ENCODE measurements at places on chromosomes 16 and 17.

- DNase-seq = no peak
These were observed 17.5 kb downstream of the ZNF18 start for GRCh38 chr17:11979795-11980194.

DNA sequence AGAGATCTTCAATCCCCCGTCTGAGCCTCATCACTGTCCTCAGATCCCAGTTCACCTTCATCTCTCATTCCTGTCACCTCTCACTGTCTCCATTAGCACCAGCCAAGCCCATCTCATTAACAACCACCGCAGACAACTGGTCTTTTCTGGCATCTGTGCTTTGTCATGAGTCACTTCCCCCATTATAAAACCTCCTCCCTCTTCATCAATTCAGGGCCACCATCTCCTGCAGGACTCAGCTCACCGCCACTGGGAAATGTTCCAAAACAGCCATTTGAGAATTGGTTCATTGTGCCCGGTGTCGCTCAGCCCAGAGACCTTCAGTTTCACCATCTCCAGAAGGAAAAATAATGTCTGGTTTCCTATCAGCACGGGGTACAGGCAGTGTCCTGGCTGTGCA lies 56.9 kb upstream of the TEKT3 start:
- no peak for DNase-seq

DNA sequence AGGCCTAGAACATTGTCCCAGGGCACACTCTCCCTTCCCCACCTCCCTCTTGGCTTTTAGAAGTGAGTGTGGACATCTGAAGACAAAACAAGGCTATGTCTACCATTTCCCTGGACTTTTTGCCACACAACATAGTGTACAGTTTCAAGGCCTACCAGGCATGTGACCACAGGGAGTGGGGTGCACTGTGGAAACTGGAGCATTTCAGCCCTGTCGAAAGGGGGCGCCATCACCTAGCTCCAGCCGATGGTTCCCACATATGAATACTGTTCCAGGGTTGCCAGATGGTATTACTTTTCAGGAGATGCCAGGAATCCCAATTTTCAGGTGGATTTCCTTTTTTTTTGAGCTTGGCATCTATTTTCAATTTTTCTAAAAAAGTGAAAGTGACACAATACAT lies 140.7 kb downstream of the KATNIP start:
- DNase-seq = peak; percentile 7

GRCh38 chr16:56479469-56479868 lies 28.1 kb downstream of the OGFOD1 start:
- DNase-seq = no peak

- DNase-seq = no peak
These were observed 4.6 kb upstream of the GHDC start for GRCh38 chr17:42198897-42199296.

- DNase-seq = no peak
These were observed 3.1 kb upstream of the USP7 start for GRCh38 chr16:8966817-8967131.

DNA sequence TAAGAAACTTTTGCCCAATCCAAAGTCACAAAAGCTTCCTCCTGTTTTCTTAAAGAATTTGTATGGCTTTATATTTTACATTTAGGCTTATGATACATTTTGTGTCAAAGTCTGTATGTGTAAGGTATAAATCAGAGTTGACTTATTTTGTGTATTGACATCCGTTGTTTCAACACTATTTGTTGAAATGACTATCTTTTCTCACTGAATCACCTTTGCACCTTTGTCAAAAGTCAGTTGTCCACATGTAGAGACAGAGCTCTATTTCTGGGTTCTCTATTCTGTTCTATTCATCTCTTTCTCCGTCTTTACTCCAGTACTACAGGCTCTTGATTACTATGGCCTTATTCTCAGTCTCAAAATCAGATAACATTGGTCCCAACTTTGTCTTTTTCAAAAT lies 73.2 kb downstream of the C16orf78 start:
- DNase-seq = no peak

GRCh38 chr17:17347956-17348871 lies 45.0 kb downstream of the NT5M start:
- no peak for DNase-seq

- DNase-seq = no peak
These were observed 134.9 kb downstream of the CCT6B start for GRCh38 chr17:34826332-34826731.

- DNase-seq = no peak
These were observed 775 bp downstream of the SPIRE2 start for GRCh38 chr16:89828870-89829629.

GRCh38 chr16:75805946-75806345 lies 79.7 kb upstream of the CPHXL start:
- DNase-seq = no peak

GRCh38 chr17:65886315-65887245 lies 305.4 kb downstream of the CEP112 start:
- no peak for DNase-seq

GRCh38 chr17:72429066-72429638 lies 308.3 kb downstream of the SOX9 start:
- no peak for DNase-seq

DNA sequence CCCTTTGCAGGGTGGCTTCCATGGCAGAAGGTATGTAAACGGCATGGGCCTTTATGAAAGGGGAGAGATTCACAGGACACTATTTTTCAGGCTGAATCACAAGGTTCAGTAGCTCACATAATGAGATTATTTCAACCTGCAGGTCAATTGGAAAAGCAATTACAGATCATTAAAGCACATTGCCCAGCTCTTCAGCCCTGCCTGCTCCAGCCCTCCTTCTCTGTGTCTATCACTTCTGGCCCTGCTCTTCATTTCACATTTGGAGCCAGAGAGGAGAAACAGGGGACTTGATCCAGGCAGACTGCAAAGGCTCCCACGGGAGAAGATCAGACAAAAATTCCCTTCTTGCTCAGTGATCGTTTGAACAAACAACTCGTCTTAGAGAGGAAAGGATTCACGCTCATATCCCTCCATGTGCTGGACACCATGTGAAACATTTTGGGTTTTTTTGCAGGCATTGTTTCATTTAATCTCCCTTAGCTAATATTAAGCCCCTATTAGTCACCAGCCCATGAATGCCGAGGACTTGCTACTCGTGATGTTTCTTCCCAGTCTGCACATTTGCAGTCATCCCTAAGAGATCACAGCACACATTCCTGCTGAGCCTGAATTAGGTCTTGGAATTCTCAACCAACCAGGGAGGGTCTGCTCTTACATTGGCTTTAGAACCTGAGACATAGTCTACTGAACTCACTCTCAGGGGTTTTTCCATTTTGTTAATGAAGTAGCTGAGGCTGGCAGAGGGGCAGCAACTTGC lies 443.9 kb upstream of the CCL2 start:
- no peak for DNase-seq

DNA sequence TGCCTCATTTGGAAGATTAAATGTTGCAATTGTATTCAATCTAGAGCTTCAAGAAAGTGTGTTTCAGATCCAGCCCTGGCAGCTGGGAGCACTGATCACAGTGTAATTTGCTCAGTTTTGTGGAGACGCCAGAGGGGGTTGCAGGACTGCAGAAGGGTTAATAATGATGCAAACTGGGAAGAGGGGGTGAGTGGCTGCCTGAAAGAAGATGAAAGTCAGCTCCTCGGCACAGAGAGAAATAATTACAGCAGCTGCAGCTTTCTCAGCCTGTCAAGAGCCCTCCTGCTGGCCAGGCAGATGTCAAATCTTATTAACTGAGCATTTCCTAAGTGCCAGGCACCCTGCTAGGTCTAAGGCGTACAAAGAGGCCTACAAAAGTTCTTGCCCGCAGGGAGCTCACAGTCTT lies 97.7 kb downstream of the ZNF18 start:
- DNase-seq = peak; percentile 53

GRCh38 chr16:78147911-78148401 lies 48.5 kb downstream of the WWOX start:
- no peak for DNase-seq

DNA sequence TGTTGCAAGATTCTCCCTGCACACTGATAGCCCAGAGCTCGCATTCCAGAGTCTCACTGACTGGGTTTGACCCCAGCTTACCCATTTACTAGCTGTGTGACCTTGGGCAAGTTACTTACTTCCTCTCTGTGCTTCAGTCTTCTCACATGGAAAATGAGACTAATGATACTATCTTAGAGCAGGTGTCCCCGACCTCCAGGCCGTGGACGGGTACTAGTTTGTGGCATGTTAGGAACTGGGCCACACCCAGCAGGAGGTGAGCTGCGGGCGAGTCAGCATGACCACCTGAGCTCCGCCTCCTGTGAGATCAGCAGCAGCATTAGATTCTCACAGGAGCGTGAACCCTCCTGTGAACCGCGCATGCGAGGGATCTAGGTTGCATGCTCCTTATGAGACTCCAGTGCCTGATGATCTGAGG lies 15.8 kb downstream of the ANKFY1 start:
- DNase-seq = no peak

DNA sequence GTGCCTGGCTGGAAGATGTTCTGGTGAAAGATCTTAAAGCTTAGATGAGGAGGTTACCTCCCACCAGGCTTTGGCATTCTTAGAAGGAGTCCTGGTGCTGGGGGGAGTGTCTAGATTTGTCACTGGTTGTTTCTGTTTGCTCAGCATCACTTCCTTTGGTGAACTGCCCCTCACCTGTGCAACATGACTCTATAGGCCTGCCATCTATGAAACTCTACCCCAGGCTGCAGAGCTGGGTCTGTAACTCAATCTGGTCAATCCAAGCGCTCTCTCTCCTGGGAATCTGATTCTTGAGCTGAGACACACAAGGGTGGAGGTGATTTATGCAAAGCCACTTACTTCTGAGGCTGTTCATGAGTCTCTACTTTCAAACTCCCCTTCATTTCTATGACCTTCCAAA lies 399.4 kb downstream of the NPIPA7 start:
- no peak for DNase-seq

GRCh38 chr16:4103745-4104144 lies 12.5 kb downstream of the ADCY9 start:
- no peak for DNase-seq

DNA sequence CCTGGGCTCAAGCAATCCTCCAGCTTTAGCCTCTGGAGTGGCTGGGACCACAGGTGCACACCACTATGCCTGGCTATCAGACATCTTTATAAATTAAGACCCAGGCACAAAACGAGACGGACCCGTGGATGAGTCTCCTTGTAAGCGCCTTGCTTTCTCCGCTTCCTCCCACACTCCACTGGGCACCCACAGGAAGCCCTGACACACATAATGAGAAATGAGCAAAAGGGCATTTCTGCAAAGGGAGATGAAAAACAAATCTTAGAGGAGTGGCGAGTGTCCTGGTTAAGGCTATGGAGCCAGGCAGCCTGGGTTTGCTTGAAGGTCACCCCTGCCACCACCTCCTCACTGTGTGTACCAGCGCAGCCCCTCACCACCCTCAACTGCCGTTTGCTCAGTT lies 56.3 kb downstream of the XYLT1 start:
- DNase-seq = no peak

DNA sequence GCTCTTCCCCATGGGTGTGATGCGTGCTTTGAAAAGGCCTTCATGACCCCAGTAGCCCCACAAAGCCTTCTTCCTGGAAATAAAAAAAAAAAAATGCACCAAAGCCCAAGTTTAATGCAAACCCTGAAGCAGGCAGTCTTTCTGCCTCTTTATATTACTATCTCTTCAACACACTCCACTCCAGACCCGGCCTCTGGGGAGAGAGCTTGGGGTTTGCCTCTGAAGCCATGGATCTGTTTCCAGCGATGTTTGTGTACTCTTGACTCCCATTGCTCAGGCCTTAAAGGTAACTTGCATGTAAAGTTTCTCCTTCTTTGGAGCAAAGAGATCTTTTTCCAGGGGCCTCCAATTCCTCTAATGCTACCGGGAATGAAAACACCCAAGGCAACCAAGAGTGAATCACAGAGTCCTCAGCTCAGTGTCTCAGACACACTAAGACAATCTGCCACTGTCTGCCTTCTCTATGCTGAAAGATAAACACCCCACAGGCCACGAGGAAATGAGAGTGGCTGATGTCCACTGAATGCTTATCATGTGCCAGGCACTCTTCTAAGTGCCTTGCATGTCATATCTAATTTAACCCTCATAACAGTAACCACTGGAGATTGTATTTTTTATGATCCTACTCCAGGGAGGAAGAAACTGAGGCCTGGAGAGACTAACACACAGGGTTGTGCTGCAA lies 56.4 kb upstream of the AKTIP start:
- DNase-seq = no peak

GRCh38 chr17:4436846-4437245 lies 3.1 kb downstream of the SPNS3 start:
- DNase-seq = no peak

DNA sequence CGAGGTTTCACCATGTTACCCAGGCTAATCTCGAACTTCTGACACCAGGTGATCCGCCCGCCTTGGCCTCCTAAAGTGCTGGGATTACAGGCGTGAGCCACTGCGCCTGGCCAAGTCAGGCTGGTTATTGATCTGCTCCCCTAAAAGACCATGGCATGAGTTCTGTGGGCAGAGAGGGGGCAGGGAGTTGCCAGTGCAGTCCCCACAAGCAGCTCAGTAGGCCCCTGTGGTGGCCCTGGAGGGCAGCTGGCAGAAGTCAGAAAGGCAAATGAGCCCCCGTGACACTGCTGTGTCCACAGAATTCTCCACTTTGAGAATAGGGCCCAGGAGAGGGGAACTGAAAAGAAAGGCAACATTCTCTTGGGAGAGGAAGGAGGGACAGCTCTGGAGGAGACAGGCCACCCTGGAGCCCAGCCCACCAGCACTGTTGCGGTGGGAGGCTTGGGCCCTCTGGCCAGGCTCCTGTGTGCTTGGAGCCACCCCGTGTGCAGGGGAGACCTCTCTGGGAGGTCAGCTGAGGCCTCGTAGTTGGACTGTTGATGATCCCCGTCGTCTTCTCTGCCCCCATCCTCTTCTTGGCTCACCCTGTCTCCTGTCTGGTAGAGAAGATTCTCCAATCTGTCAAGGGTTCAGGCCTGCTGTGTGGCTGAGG lies 2.1 kb upstream of the AMDHD2 start:
- DNase-seq = no peak

DNA sequence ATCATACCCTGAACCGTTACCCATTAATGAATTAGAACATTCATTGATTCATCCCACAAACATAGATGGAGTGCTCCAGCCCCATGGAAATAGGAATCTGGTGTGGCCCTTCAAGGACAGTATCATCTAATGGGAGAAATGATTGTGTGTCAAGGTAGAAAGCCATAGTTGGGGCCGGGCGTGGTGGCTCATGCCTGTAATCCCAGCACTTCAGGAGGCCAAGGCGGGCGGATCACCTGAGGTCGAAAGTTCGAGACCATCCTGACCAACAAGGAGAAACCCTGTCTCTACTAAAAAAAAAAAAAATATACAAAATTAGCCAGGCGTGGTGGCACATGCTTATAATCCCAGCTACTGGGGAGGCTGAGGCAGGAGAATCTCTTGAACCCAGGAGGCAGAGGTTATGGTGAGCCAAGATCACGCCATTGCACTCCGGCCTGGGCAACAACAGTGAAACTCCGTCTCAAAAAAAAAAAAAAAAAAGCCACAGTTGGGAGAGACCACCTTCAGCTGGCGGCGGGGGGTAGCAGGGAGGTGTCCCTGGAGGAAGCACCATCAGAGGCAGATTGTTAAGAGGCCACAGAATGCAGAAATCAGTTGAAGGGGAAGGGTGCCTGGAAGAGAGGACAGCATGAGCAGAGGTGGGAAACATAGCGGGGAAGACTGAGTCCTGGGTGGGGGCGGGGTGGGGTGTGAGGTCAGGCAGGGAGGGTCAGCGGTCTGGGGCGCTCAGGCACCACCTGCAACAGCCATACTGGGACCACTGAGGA lies 60.0 kb downstream of the USP22 start:
- no peak for DNase-seq

Data from DMS 273 treated with DMSO at 0.1 percent for 48 hours (cell line).